NCI-H1417 (cell line): ENCODE measurements at places on chromosomes 3 and 15.

DNA sequence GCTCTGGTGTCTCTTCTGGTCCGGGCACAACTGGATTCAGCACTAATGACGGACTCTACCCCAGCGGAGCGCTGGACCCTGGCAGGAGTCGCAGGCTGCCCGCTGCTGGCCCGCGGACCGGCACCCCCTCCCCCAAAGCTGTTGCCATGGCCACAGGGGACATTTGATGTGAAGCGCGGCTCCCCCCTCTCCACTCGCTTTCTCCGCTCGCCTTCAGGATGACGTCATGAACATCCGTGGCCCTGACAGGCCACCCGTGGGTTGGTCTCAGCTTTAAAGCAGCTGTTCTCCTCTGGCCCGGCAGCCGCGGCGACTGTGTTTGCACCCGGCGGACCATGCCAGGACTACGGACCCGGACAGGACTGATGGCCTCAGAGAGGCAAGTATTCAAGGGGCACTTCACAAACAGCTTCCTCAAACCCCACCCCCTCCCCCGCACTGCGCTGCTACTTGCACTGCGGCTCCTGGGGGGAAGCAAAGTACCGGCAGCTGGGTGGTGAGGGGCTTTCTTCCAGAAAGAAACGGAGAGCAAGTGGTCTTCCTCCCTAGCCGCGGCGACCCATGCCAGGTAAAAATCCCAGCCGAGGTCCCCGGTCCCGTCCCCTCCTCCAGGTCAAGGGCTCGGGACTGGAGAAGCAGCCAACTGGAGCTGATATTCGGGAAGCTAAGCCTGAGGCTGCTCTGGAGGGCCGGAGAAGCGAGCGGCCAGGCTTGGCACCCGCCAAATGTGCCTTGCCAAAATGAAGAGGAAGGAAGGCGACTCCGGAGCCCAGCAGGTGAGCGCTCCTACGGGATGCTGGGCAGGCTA is 16.6 kb upstream of the AEN start:
- peak; percentile 91 for DNase-seq

DNA sequence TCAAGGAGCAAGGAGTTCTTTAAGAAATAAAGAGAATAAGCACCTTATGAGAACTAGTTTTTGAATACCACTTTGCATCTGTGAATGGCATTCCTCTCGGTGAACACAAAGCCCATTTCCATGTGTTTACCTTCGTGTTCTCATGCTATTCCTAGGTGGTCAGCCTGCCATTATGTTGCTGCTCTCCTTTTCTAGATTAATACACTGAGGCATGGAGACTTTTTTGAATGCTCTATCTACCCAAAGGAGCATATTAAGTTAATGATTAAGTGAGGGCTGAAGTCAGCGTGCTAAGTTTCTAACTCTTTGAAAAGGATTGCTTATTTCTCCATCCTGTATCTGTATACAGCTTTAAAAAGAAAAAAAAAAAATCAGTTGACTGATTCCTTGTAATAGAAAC is 394.5 kb downstream of the MECOM start:
- no peak for DNase-seq

- peak; percentile 30 for DNase-seq
Observed at GRCh38 chr3:72888546-72889309, 882 bp downstream of the GXYLT2 start.

DNA sequence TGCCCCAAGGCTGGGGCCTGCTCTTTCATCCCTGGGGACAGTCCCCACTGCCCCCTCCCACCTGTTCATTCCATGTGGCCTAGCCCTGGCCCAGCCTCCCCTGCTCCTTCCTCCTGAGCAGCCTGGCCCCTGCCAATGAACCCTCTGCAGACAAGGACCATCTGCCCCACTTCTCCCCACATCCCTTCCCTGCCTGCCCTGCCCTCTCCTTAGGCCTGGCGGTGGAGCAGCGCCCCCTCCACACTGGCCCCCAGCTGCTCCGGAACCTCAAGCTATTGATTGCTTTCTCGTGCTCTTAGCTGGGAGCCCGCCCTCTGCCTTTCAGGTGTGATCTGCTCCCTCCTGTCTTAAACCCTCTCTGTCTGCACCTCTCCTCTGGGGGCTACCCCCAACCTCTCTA is 8.0 kb downstream of the PLXNA1 start:
- no peak for DNase-seq

DNA sequence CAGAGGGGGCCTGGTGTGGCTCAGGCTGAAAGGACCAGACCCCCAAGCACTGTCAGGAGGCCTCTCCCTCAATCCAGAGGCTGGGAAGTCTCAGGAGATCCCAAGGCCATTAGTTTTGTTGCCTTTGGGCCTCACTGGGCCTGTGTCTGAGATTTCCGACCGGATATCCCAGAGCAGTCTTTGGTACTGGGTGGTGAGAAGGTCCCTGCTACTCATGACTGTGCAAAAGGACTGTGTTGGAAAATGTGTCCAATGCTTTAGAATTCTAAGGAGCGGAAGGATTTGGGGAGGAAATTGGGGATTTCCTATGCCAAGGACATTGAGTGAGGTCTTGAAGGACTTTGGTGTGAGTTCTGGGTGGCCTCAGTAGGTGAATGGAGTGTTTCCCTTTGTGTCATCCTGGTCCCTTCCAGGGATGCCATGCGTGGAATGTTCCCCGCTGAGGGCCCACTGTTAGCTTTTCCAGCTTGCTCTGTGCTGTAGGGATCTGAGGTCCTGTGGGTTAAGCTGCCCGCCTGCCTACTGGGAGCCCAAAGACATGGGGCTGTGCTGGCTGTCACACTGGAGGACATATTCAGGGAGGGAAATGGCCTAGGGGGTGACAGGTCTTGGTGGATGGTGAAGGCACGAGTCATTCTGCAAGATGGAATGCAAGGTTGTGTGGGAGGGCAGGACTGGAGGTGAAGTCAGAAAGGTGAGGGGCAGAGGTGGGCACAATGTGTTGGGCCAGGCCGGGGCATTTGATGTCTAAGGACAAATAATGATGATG is 16.4 kb downstream of the SMAD6 start:
- no peak for DNase-seq
